ENCODE measurements at places on chromosomes 13 and 19.

DNA sequence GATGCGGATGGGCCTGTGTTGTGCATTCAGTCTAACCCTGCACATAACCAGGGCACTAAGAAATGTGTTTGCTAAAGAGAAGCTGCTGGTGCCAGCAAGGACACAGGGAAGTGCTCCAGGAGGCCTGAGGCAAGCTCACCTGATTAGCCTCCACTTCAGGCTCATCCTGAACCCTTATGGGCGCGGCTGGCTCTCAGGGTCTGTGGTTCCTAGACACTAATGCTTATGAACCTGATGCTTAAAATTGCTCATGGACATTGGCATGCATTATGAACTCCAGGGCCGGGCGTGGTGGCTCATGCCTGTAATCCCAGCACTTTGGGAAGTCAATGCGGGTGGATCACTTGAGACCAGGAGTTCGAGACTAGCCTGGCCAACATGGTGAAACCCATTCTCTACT lies 34.3 kb downstream of the SERP2 start:
- no peak for DNase-seq

- no peak for DNase-seq
Observed at GRCh38 chr13:43686557-43686956, 100.2 kb downstream of the ENOX1 start.

- DNase-seq, result no peak
Observed at GRCh38 chr19:1847348-1847683, 967 bp downstream of the REXO1 start.

- DNase-seq, result no peak
Observed at GRCh38 chr19:11421371-11422098, 2.4 kb upstream of the RGL3 start.

DNA sequence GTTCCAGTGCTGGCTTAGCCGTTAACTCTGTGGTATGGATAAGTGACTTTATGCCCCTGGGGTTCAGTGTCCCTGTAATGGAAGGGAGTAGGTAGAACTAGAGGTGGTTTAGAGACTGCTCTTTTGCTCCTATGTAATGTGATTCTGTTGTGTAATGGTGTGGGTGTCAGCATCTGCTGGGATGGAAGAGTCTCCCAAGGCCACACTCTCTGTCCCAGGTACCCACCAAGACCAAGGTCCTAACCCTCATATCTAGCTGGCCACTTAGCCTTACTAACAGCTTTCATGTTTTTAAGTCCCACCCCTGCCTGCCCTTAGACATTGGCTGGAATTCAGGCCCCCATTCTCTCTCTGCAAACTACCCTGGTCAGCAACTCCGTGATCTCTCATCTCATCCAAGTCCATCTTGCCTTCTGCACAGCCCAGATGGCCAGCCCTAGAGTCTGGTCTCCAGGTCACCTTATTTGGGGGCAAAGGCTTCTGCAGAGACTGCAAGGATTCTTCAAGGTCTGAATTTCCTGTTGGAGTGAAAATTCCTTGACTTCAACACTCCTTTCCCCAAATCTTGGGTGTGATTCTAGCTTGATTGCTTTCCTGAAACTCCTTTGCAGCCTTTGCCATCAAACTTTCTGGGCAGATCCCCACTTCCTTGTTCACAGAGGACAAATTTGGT lies 48.4 kb downstream of the SERP2 start:
- DNase-seq, result no peak

DNA sequence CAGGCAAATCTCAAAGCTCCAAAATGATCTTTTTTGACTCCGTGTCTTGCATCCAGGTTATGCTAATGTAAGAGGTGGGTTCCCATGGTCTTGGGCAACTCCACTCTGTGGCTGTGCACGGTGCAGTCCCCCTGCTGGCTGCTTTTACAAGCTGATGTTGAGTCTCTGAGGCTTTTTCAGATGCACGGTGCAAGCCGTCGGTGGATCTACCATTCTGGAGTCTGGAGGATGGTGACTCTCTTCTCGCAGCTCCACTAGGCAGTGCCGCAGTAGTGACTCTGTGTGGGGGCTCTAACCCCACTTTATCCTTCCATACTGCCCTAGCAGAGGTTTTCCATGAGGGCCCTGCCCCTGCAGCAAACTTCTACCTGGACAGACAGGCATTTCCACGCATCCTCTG lies 266.8 kb upstream of the GPC6 start:
- no peak for DNase-seq

DNA sequence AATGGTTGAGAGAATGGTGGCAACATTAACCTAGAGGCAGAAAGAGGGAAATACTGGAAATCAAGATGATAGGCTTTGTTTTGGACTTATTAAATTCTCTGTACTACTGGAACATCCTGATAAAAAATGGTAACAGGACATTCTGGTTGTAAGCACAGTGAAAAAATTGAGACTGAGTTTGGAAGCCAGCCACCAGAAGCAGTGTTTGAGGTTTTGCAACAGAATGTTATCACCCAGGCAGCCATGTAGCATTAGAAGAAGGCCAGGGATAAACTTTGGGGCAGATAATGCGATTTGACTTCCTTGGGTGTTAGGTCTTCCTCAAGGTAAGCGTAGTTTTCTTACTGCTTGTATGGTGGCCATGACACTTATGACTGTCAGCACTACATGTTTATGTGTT lies 307.4 kb downstream of the ATP8A2 start:
- DNase-seq, result no peak

DNA sequence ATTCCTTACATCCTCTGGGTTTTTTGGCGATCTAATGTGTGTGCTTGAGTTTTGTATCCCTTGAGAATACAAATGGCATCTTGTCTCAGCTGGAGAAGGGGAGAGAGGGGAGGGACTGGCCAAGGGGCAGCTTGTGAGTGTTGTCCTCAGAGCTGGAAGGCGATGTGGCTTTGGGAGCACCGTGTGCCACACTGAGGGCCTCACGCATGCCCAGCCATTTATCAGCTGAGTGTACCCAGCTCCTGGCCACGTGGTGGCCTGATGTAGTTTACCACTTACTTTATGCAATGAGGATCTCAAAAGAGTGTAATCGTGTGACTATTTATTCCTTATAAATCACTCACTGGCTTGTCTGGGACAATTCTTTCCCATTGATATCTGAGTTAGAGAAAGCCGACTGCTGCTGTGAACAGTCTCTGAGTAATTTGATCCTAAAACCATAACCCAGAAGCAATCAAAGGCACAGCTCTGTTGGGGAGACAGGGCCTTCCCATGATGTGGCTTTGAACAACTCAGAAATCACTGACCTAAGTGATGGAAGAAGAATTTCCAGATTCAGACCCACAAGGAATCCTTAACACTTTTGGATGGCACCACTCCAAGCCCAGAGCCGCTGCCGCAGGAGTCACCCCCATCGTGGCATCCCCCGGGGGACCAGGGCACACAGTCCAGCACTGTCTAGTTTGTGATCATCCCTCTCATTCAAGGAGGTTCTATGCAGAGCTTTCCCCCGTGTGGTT lies 53.9 kb upstream of the MTIF3 start:
- peak; percentile 50 for DNase-seq

DNA sequence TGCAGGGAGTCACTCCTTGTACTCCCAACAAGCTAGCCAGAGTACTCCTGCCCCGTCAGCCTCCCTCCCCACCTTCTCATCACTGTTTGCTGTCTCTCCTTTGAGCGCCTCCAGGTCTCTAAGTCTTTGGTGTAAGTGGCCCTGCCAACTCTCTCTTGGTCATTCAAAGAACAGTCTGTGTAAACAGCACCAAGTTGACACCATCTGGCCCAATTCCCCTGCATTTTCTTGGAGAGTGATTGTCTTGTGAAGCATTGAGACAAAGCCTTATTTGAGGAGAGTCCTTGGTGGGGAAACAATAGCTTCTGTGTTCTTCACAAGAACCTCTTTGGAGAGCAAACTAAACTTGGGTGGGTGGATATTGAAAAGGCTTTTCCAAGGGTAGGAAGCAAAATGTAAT lies 114.6 kb upstream of the RNF113B start:
- no peak for DNase-seq

GRCh38 chr19:32251634-32252332 lies 93.6 kb upstream of the ZNF507 start:
- no peak for DNase-seq

DNA sequence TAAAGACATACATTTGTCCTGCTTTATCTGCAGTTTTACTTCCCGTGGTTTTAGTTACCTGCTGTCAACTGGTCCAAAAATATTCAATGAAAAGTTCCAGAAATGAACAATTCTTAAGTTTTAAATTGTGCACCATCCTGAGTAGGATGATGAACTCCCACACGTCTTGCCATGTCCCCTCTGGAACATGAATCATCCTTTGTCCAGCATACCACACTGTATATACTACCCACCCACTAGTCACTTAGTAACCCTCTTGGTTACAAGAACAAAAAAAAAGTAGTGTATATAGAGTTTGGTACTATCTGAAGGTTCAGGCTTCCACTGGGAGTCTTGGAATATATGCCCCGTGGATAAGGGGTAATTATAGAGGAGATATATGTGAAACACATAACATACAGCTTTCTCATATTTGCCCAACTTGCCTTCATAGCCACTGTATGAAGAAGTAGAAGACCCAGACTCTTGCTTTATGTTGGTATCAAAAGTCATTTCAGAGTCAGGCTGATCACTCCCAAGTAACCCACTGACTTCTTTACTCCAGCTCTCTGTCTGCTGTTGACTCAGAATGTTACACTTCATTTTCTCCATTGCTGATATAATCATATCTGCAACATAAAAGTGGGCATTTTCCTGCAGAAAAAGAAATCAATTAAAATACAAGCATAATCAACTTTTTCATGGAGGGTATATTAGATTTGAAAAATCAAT lies 19.3 kb downstream of the RUBCNL start:
- no peak for DNase-seq

GRCh38 chr13:73603646-73604045 lies 530.6 kb downstream of the KLF12 start:
- no peak for DNase-seq

DNA sequence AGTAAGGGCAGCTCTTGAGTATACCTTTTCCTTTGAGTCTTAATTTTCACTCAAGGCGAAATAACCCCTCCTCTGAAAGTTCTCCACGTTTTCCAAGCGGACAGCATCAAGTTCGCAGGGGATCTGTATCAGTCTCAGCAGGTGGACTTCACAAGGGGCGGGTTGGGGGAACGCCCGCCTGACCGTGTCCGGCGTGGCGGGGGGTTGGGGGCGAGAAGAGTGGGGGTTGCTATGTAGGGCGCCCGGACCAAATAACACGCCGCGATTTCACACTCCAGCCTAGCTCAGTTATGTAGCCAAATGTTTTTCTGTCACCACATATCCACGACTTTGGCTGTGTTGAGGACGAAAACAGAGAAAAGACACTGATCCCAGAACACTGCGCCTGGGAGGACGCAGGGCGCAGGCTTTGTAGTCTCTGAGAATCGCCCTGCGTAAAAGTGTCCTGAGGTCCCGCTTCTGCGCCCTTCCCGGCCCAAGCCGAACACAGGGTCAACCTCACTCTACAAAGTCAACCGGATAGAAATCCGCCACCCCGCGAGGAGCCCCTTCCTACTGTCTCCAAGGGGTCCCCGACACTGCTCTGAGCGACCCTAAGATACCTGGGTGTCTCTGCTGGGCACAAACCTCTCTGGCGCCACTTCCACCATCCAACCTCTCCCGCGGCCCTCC lies 524 bp downstream of the RUBCNL start:
- DNase-seq, result no peak

DNA sequence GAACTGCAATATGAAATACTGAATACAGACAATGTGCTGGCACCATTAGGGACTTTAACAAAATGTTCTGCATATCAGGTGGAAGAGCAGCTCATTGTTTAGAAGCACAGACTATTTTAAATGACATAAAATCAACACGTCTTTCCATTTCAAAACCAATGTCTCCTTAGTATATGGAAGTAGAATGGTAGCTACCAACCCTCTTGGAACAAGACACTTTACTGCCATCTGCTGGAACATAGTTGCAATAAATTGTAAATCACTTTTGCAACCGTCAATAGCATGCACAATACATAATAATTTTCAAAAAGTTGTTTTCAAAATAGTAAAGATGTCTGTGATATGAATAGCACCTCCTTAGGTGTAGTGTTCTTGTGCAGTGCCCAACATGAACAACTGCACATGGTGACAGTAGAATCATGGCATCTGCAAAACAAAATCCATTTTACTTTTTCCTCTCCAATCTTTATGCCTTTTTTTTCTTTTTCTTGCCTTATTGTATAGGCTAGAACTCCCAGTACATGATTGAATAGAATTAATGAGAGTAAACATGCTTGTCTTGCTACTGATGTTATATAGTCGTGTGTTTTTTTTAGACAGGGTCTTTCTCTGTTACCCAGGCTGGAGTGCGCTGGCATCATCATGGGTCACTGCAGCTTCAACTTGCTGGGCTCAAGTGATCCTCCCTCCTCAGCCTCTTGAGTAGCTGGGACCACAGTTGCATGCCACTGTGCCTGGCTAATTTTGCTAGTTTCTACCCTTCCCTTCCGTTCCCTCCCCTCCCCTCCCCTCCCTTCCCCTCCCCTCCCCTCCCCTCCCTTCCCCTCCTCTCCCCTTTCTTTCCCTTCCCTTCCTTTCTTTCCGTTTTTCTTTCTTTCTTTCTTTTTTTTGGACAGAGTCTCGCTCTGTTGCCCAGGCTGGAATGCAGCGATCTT lies 7.8 kb upstream of the LYPD5 start:
- peak; percentile 23 for DNase-seq

GRCh38 chr13:79491715-79492114 lies 10.8 kb downstream of the NDFIP2 start:
- no peak for DNase-seq

Data from NCI-H1092 treated with DMSO at 0.1 percent for 48 hours (cell line).